ENCODE measurements at places on chromosomes 7 and 10.

- DNase-seq: no peak
Measured at GRCh38 chr10:11685787-11686218, 56.4 kb upstream of the ECHDC3 start.

GRCh38 chr10:7409732-7410168, 1.1 kb downstream of the SFMBT2 start:
- DNase-seq: peak; percentile 42

DNA sequence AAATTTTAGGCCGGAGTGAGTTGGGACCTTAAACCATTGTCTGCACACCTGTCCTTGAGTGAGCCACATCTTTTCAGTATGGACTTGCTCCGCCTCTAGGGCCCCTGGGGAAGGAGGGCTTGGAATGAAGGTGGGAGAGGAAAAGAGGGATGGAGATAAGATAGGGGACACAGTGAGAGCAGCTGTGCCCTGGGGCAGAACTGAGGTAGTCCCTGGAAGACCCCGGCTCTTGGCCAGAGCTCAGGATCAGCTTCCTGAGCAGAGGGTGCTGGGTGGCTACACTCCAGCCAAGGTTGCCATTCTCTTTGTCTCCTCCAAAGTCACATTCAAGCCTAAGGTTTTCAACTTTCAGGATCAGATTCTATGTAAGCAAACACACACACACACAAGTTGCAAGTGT, 82.0 kb downstream of the MKI67 start:
- DNase-seq: no peak

DNA sequence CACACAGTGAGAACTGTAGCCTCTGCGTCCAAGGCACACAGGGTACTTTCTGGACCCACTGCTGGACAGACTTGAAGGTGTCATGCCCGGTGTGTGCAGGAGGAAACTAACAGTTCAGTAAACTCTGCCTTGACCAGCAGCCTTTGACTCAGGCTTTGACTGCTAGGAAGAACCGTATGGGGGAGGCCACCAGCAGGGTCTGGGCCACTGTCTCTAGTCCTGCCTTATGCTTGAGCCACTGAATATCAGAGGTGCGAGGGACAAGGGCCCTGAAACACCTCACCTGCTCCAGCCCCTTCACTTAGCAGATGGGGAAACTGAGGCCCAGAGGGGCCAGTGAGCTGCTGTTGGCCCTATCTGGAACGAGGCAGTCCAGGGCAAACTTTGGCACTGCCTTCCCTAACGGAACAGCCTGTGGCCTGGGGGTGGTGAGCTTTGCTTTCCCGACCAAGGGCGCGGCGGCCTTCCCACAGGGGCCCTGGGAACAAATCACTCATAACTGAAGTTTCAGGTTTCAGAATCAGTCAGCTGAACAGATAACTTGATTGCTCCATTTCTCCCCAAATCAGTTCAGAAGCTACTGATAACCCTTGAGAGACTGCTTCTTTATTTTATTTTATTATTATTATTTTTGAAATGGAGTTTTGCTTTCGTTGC, 130.0 kb downstream of the FAM53B start:
- peak; percentile 64 for DNase-seq

DNA sequence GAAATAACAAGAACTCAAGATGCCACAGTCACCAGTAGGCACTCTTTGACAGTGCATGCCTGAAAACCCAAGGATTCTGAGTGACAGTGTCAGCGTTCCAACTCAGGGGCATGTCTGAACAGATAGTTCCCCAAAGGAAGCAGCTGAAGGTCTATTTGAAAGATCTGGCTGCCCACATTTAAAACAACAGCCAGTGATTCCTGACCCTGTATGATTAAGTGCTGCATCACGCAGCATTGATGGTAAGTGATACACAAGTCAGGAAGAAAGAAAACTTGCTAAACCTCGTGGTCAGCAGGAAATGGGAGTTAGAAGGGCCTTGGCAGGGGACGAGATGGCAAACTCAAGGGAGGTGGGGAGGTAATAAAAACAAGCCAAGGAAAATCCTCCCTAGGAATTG, 1013.1 kb downstream of the TYW1 start:
- no peak for DNase-seq

DNA sequence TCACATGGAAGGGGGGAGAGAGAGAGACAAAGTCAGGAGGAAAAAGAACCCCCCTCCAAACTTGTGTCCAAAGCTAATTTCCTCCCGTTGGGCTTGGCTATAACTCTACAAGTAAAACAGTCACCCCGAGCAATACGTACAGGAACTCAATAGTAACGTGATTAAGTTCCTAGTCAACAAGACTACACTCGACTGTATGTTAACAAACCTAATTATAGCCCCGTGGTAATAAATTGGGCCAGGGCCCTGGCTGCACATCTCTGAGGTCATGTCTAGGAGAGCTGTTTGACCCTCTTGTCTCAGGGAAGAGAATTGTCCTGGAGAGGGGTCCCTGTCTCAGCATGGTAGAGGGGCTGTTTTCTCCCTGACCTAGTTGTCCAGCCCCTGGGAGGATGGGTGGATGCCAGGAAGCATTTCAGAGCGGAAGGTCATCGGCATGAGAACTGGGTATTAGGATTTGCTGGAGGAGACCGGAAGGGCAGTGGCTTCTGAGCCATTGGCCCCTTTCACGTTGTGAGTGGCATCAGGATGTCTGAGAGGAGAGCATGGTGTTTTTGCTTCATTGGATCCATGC, 60.2 kb upstream of the COMTD1 start:
- no peak for DNase-seq

DNA sequence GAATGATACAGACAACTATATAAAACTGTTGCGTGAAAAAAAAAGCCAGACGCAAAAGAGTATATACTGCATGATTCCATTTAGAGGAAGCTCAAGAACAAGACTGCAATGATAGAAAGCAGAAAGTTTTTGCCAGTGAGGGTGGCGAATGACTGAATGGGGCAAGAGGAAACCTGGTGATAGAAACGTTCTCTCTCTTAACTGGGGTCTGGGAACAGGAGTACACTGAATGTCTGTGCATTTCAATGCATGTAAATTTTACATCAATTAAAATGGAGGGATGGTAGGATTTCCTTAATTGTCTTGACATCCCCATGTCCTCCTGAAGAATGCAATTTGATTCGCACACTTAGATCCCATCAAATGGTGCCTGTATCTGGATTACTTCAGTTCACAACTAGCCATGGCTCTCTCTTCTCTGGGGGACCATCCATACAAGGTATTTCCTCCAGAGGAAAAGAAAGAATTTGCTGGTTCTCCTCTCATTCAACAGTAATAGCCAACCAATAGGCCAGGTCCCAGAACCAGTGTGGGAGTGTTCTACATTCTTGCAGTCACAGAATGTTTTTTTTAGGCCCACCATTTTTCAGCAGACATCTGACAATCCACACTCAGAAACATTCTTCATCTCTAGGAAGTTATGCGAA, 221.0 kb upstream of the KLF14 start:
- DNase-seq: no peak

DNA sequence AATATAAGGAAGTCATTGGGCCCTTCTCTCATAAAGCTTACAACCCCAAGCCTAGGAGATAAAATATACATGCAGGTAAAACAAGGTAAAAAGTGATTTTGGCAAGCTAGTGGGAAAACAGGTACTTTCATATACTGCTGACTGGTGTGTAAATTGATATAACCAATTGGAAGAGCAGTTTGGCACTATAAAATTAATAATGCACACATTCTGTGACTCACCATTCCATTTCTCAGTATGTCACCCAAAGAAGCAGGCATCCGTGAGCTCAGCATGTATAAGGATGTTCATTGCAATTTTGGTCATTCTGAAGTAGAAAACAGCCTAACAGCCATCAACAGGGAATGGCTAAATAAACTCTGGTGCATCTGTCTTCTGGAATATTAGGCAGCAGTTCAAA, 2.9 kb downstream of the MACROH2A2 start:
- no peak for DNase-seq

DNA sequence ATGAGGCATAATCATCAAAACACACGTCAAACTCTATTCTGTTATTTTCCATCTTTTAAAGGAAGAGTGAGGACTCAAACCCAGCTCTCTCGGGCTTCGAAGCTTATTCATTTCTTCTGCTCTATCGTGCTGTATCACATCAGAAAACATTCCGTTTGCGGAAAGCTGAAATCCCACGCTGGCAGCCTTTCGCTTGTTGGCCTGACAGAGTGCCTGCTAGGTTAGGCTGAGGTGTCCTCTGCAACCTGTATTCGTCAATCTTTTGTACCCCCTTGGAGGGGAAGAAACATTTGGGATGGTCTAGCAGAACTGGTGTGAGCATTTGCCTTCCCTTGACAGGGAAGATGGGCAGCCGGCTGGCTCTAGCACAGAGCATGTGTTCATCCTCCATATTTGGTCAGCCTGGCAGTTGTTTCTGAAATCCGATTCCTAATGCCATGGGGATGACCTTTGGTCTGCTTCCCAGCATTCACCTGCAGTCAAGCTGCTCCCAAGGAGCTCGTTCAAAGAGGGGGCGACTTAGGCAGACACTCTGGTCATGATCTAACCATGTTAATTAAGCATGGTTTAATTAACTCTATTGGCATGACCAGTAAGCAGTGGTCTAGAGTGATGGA, 55.2 kb downstream of the TACC2 start:
- DNase-seq: no peak

DNA sequence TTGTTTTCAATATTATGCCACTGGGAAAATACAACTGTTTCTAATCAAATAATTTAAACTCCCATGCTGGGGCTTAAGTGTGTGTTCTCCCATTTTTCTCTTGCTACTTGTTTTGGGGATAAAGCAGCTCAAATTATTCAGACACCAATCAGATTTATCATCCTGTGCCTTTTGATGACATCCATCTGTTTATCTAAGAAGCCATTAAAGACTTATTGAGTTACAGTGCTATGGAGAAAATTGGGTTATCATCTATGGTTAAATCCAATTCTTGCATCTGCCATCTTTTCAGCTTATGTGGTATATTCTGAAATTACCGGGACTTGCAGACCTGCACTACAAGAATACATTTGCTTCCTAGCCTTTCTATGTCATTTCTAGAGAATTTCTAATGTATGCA, 401.2 kb downstream of the GFRA1 start:
- no peak for DNase-seq

GRCh38 chr10:70927189-70927943, 39.0 kb upstream of the PCBD1 start:
- DNase-seq: no peak

- DNase-seq: peak; percentile 26
Measured at GRCh38 chr10:23314835-23315239, 29.8 kb downstream of the C10orf67 start.
